ENCODE measurements at places on chromosomes 2 and 18.

DNA sequence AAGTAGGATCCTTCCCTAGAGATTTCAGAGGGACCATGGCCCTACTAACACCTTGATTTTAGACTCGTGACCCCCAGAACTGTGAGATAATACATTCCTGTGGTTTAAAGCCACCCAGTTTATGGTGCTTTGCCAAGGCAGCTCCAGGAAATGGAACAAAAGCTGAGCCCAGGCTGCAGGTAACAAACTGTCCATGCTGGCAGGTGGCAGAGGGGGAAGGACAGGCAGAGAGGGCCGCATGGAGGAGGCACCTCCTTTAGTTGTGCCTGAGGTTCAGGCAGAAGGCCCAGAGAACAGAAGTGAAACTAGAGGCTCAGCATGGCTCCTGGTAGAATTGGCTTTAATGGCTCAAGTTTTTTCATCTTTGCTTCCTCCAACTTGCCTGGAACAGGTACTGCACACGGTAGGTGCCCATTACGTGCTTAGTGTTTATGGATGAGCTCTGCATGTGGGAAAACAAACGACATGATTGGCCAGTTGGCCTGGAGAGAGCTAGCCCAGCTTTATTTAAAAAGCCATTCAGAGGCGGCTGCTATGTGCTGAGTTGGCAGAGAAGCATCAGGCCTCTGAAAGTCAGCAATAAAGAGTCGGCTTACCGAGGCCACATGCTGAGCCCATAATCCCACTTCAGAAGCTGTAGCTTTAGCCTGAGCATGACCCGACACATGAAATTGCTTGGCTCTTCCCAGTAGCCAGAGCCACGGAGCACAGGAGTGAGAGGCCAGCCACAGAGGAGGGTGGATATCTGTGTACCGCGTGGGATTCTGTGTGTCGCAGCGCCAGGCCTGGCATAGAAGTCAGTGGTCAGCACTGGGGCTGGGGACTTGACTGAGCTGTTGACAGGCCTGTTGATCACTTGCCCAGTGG lies 36.5 kb downstream of the HS1BP3 start:
- no peak for DNase-seq

GRCh38 chr2:240340361-240340761 lies 95.1 kb upstream of the GPC1 start:
- DNase-seq = no peak

DNA sequence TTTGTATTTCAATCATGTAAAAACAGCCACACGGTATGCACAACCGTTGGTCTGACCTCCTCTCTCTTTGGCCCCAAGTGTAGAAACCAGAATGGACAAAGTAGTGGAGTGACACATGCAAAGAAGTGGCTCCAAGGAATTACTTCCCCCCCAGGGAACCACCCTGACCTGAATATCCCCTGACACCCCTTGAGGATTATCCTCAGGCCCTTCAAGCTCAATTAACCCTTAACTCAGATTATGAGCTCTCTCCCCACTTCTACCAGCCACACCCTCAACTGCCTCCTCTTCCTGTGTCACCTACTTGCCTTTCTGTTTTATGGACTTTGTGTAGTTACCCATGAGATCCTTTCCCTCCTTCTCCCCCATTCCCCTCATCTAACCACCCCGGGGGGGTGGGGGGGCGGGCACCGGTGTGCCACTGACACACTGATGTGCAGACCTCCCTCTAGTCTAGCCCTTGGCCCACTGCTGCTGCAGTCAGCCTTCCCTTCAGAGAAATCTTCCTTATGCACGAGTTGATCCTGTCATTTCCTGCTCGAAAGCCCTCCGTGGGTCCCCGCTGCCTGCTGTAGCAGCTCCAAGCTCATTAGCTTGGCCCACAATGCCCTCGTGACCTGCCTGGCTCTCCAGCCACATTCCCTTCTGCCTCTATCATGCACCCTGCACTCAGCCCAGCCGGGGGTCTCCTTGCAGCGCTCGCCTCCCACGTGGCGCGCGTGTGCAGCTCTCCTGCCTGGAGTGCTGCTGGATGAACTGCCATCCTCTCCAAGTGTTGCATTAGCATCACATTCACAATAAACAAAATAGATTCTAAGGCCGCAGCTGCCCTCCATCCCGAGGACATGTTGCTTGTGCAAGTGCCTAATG lies 40.1 kb upstream of the TMEM177 start:
- DNase-seq = no peak

GRCh38 chr18:80157708-80158343 lies 48.8 kb downstream of the ADNP2 start:
- peak; percentile 66 for DNase-seq

- no peak for DNase-seq
Measured at GRCh38 chr18:31129398-31130115, 27.3 kb upstream of the DSC2 start.

DNA sequence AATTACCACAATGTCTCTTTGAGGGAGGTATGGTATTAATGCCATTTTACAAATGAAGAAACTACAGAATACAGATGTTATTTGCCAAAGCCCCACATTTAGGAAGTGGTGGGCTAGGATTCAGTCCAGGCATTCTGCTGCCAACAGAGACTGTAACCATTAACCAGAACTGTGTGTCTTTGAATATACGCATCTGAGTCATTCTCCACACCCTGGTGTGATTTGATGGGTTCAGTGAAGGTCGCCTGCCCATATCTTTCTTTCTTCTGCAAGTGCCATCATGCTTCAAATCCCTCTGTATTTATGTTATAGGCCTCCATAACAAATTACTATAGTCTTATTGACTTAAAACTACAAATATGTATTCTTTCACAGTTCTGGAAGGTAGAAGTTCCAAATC lies 479.0 kb upstream of the DCC start:
- DNase-seq = no peak

GRCh38 chr2:22406625-22407024 lies 978.4 kb upstream of the KLHL29 start:
- no peak for DNase-seq

DNA sequence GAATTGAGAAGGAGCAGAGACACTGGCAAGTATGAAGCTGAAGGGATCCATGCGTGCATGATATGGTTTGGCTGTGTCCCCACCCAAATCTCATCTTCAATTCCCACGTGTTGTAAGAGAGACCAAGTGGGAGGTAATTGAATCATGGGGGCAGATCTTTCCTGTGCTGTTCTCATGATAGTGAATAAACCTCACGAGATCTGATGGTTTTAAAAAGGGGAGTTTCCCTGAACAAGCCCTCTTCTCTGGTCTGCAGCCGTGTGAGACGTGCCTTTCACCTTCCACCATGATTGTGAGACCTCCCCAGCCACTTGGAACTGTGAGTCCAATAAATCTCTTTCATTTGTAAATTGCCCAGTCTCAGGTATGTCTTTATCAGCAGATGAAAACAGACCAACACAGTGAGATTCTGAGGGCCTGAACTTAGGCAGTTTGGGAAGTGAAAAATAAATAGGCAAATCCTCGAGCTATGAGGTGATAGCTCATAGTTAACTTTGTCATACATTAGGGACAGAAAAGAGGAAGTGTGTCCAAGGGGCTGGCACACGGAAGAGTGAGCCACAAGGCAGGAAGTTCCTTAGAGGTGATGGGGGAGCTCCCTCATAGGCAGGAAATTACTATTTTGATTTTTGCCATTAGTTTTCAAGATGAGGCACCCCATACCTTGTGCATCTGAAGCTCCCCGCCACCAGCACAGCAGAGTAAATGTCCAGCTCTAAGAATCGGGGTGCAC lies 658.8 kb upstream of the ID2 start:
- no peak for DNase-seq

DNA sequence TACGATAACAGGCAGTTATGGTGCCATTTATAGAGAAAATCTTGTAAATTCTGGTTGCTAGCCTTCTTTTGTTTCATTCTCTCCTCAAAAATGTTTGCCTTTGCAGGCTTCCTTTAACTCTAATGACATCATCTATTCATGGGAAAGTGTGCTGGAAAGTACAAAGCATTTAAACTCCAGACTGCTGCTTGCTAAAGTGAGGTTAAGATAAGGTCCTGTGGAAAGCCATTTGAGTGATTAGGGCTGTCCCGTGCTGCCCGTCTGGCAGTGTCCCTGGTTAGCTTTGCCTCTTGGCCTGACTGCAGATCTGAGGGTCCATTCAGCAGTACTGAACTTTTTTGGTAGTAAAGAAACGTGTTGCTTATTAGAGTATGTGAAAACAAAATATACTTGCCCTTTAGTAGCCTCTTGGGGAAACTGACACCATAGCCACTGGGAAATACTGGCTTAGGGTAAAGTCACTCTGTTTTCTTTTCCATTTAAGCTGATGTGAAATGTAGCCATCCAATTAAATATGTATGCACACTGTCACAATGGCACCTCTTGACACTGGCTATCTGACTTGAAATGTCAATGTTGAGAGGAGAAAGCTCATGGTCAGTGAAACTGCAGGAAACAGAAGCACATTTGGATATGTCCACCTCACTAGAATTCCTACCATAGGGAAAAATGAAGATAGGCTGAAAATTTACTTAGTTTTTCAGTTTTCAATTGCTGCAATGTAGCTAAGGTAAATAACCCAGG lies 321.5 kb downstream of the SLC8A1 start:
- DNase-seq = no peak

DNA sequence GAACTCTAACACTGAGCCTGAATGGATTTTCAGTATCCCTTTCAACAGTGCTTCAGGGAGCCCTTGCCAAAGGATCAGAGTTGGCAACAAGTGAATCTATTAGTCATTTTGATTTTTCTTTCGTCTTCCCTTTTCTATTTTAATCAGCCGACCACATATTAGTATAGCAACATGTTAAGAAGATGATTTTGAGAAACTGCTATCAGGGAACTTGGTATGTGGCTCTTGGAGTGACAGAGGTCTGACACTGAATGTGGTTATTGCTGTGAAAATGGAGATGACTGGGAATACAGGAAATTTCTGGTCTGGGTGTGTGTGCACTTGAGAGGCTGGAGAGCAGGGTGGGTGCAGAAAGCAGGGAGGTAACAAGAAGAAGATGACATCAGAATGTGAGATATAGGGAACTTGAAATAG lies 28.7 kb upstream of the IL1RL1 start:
- DNase-seq = no peak

- DNase-seq = no peak
Measured at GRCh38 chr2:12009323-12009905, 263.0 kb downstream of the LPIN1 start.

DNA sequence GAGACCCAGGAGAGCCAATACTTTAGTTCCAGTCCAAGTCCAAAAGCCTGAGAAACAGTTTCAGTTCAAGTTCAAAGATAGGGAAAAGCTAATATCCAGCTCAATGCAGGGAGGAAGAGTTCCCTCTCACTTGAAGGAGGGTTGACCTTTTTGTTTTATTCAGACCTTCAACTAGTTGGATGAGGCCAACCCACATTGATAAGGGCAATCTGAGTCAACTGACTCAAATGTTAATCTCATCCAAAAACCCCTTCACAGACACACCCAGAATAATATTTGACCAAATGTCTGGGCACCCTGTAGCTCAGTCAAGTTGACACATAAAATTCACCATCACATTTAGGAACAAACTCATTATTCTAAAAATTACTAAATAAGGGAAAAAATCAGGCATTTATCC lies 246.8 kb downstream of the METTL4 start:
- DNase-seq = no peak

GRCh38 chr2:62270728-62271127 lies 74.8 kb downstream of the B3GNT2 start:
- DNase-seq = no peak

GRCh38 chr2:6970551-6970950 lies 53.3 kb downstream of the RNF144A start:
- no peak for DNase-seq

- DNase-seq = no peak
Measured at GRCh38 chr2:106825161-106825560, 60.8 kb downstream of the ST6GAL2 start.

- DNase-seq = no peak
Measured at GRCh38 chr2:45014016-45014702, 4.9 kb upstream of the SIX2 start.

DNA sequence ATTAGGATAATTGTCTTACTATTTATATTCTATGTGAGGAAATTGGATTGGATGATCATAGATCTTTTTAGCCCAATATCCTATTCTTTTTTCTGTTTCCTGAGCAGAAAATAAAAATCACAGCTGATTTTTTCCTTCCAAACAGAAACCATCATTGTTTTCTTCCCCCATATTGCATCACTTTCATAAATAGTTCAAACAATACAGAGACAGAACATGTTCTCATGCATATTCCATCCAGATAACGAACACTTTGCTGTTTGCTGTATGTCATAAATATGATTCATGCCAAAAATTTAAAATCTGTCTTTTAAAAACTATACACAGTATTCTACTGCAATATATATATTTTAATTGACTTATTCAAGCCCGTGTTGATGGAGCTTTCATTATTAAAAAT lies 22.0 kb upstream of the RALBP1 start:
- no peak for DNase-seq

GRCh38 chr2:204686406-204686805 lies 141.1 kb downstream of the PARD3B start:
- DNase-seq = no peak

DNA sequence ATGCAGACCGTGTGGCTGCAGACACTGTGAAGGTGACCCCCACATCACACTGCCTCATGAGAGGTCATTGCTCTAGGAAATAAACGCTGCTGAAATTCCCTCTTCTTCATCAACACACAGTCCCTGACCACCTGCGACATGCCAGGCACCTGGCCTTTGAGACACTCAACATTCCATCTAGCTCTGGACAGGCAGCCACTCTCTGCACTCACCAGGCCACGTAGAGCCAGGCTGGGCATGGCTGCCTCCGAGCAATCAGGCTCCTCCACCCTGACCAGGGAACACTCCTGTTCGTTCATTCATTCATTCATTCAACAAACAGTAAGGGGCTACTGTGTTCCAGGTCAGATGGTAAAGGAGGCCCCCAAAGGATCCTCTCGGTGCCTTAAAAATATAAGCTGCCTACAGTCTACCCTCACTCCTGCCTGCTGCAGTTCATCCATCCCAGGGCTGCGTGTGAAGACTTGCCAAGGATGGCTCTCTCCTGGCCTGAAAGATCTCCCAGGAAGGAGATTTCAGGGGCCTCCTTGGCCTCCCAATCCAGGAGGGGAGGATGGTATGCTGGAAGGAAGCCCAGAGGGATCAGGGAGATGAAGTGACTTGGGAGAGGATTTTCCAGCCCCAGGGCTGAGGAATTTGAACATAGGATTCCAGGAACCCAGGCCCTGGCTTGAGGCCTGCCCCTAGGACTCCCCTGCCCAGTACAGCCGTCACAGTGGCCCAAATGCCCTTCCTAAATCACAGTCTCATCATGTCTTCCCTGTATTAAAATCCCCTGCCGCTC lies 66.7 kb downstream of the TNS1 start:
- no peak for DNase-seq

GRCh38 chr2:129802290-129802689 lies 177.2 kb upstream of the RAB6C start:
- no peak for DNase-seq

GRCh38 chr18:79917853-79918614 lies 33.4 kb downstream of the SLC66A2 start:
- DNase-seq = no peak

- DNase-seq = no peak
Measured at GRCh38 chr2:113124181-113124961, 3.0 kb upstream of the IL1RN start.

DNA sequence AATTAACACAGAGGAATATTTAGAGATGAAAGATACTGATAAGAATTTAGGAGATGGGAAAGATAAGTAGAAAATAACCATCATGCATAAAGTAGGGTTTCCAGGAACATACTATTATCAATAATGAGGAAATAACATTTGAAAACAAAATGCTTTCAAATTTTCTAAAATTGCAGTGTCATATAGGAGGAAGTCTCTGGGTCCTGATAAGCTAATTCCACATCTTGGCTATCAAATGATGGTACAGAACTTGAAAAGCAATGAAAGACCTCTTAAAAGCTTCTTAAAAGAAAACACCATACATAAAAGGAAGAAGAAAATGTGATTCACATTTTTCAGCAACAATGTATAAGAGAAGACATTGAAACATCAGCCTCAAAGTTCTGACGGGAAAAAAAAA lies 1024.8 kb downstream of the TSN start:
- DNase-seq = no peak

All from T-helper 9 cell (primary cell).